Inflammatory macrophage treated with lipopolysaccharide for 4 hours (primary cell): ENCODE measurements at places on chromosomes 11 and 22.

DNA sequence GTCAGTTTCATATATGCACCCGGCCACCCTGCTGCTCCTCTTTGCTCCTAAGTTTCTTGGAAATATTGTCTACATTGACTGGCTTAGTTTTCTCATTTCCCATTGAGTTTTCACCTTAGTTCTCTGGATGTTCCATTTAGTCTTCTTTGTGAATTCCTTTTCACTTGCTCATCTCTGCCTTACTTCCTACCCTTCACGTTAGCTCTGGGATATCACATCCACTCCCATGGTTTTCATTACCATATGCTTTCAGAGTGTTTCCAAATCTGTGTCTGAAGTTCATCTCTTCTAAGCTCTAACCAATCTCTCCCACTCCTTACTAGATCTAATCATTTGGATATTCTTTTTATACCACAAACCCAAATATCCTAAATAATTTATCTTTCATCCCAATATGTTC lies 226.4 kb downstream of the FAM76B start:
- DNase-seq, result no peak

- no peak for DNase-seq
Observed at GRCh38 chr22:40121461-40121860, 56.3 kb upstream of the TNRC6B start.

DNA sequence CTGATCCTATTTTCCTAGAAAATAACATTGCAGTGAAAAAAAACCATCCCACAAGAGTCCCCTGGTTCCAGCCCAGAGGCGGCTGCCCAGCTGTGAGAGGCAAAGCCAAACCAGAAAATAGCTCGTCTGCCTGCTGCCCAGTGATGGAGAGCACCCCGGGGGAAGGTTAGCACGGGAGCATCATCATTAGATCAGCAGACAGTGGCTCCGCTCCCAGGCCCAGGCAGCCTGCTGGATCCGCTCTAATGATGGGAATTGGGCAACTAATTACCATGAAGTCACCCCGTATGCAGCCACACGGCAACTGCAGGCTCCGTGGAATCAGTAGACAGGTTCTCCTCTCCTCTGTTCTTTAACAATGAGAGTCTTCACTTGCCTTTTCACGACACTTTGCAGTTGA lies 17.1 kb upstream of the B3GAT1 start:
- DNase-seq, result no peak

- DNase-seq, result no peak
Observed at GRCh38 chr22:36871669-36872081, 10.9 kb downstream of the NCF4 start.

- no peak for DNase-seq
Observed at GRCh38 chr22:50456466-50457234, 18.2 kb downstream of the SBF1 start.

- no peak for DNase-seq
Observed at GRCh38 chr22:27460591-27461347, 340.8 kb downstream of the MN1 start.

DNA sequence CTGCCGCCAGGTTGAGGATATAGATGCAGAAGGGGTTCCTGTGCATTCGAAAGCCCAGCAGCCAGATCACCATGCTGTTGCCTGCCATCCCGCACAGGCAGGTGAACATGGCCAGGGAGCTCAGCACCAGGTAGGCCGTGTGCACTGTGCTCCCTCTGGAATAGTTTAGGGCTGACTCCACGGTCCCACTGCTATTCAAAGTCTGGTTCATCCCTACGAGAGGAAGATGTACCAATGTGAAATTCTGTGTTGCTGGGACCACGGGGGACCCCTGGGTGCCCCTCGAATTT lies at the start of gene MRGPRD:
Gene MRGPRD (minus strand): TSS at position 211 of the 290 bp plus-strand sequence. CDS start 0 bp downstream, at position 211.
- no peak for DNase-seq
